DMS153 (cell line): ENCODE measurements at places on chromosomes 11 and 22.

DNA sequence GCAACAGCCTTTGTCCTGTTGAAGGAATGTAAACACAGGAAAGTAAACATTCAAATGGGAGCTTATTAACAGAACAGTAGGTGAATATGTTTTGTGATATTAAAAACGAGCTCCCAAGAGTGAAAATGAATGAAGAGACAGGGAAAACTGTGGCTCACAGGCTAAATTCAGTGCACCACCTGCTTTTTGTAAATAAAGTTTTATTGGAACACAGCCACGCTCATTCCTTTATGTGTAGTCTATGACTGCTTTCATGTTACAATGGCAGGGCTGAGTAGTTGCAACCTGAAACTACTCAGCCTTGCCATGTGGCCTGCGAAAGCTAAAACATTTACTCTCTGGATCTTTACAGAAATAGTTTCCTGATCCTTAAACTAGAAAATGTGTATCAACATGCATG, 136.9 kb downstream of the MYO18B start:
- DNase-seq = peak; percentile 55

- DNase-seq = peak; percentile 26
These were observed 141.2 kb upstream of the TIMP3 start for GRCh38 chr22:32660292-32660691.

DNA sequence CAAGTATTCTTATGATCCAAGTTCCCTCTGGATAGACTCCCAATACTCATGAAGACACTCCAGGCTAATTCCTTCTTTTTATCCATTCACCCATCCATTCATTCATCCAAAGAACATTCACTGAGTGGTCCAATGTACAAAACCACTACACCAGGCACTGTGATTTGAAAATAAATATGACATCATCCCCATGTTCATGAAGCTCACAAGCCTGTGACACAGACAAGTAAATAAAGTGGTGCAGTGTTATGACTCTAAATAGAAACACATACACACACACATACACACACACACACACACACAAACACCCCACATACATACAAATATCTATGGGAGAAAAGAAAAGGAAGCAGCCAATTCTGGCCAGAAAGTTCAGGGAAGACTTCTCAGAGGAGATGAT, 35.5 kb downstream of the MTMR2 start:
- no peak for DNase-seq

DNA sequence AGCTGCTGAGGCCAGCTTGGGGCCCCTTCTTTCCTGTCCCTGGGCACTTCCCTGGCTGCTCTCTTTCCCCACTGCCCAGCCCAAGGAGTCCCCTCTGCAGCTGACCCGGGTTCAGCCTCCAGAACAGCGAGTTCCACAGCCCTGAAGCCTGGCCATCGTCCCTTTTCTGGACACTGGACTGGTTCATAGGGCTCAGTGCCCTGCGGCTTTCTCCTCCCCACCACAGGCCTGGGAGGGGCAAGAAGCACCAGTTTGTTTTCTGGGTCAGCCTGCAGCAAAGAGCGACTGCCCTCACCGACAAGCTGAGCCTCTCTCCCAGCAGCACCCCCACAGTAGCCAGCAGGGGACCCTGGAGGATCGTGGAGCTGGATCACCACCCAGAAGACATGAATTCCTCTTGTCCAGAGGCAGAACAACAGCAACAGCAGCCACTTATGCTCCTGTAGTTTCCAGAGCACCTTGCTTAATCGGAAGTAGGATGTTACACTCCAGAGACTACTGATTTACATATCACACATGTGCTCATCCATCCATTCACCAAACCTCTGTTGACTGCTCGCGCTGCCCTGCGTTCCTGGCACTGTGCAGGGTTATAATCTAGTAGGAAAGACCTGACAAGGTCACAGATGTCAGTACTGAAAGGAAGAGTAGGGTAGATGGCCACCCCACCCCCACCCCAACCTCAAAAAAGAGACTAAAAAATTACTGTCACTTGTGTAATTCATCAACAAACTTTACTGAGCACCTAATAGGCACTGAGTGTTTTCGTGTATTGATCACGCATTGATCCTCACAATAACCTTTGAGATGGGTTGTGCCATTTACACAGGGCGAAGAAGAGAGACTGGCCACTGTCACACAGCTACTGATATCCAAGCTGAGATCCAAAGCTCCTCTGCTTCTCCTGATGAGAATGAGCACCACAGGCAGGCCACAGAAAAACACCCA, 13.0 kb upstream of the CXCR5 start:
- no peak for DNase-seq

DNA sequence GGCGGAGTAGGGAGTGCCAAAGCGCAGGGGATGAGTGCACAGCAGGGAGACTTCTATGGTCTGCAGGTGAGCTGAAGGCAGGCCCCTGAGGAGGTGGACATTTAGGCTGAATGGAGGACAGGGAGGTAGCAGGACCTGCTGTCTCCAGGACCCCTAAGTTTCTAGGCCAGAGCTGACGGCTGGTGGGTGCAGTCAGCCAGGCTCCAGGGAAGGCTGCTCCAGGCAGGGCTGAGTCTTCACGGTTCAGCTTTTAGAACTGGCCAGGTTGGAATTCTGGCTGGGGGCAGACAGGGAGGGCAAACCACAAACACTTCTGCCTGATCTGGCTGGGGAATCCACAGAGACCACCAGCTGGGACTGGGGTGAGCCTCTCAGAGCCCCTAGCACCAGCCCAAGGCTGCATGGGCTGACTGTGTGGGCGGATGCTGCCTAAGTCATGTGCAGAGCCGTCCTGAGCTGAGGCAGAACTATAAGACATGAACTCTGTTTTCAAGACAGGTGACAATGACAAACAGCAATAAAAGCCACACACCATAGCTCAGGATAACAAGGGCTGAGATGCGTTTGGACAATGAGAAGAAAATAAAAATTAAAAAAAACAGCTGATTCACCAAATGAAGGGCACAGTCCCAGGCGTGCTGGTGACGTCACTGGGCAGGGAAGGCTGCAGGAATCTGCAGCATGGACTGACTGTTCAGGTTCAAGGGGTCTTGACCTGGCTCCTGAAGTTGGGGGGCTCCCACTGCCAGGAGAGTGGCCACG, 10.4 kb upstream of the MALAT1 start:
- DNase-seq = no peak

DNA sequence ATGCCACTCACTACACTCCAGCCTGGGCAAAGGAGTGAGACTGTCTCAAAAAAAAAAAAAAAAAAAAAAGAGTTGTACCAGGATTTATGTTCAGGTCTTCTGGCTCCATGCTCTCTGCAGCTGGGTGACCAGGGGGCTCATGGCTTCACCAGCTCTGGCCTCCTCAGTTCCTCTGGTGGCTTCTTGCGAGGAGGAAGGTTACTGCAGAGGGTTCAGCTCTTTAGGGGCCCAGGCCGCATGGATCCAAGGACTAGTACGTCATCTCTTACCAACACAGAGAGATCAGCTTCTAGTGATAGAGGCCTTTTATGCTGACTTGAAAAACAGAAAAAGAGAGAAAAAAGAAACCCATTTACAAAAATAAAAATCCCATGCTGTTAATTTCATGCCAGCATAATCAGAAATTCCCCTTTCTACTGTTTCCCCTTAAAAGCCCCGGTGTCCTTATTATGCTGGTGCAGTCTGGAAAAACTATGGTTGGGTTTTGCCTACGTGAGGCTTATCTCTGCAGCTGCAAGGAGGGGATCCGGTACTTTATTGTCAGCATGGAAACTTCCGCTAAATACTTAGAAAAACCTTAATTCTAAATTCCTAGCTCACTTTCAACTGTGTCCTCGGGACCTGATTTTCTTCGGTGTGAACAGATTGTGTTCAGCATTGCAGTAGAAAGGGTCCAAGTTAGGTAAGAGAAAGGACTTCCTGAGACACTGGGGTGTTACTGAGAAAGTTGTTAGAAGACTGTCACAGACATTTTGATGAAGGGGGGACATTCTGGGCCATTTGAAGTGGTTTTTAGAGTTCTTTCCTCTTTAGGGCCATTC, 13.7 kb downstream of the ZBTB16 start:
- no peak for DNase-seq

DNA sequence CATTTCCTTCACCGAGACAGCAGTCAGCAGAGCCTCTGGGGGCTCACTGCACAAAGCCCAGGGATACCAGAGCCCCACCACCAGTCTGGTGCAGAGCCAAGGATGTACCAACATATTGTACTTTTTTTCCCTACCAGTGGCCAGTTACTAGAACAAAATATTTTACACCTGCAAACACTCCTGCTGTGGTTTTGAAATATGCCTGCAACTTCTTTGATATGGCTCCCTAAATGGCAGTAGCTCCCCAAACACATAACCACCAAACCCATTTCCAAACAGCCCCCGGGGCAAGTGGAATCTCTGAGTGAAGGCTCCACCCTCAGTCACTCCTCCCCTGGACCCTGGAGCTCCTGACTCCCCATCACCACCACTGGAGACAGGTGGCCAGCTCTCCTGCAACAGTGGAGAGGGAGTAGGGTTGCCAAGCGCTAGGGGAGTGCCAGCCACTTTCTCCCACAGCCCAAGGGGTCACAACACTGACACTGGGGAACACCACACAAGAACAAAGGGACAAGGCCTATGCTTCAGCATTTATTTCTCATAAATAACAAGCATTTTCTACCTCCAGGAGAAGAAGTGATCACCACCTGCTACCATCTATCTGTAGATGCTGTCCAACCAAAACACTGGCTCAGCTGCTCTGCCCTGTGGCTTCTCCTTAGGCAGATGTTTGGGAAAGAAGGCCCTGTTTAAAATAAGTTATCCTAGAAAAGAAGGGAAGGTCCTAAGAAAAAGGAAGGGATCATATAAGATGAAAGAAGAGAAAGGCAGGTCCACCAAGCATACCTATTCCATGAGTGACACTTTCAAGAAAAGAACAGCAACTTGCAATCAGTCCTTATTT, 15.1 kb downstream of the DGCR2 start:
- no peak for DNase-seq

GRCh38 chr11:76329084-76329648, 51.8 kb downstream of the THAP12 start:
- DNase-seq = no peak

DNA sequence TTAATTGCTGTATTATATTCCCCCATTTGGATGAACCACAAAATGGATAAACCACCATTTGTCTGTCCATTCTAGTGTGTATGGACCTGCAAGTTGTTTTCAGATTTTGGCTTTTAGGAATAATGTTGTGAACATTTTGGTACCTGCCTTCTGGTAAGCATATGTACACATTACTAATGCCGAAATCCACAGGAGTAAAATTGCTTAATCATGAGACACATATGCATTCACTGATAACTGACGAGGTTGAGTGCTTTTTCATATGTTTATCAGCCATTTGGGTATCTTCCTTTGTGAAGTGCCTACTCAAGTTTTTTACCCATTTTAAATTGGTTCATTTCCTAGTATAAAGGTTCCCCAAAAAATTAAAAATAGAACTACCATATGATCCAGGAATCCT, 34.2 kb downstream of the OSBP2 start:
- DNase-seq = no peak

DNA sequence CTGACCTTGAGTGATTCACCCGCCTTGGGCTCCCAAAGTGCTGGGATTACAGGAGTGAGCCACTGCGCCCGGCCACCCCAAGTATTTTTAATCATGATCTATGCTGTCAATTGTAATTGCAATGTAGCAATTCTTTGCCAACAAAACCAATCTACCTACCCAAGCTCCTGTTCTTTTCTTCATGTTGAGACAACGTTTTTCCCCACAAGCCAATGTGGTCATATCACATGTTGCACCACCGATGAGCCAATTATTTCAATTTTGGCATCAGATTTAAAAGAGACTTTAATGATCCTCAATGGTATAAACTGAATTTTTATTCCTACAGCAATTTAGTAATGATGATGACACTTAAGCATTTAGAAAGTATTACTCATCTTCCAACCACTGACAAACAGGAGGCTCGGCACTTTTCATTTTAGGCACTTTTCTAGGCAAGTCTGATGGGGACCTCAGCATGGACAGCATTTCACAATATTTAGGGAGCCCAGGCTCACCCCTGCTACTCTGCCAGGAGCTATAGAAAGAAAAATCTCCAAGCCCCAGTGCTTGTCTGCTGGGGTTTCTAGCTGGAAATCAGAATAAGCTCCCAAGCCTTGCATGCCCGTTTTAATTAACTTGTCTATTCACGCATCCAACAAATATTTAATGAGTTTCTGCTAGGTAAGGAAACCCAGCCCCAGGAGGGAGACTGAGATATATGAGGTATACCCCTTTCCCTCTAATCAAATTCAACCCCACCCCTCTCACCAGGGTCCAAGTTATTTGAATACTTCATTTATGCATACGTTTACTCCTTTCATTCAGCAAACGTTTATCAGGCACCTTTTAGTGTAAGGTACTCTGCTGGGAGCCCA, 291.4 kb downstream of the ST3GAL4 start:
- DNase-seq = no peak

DNA sequence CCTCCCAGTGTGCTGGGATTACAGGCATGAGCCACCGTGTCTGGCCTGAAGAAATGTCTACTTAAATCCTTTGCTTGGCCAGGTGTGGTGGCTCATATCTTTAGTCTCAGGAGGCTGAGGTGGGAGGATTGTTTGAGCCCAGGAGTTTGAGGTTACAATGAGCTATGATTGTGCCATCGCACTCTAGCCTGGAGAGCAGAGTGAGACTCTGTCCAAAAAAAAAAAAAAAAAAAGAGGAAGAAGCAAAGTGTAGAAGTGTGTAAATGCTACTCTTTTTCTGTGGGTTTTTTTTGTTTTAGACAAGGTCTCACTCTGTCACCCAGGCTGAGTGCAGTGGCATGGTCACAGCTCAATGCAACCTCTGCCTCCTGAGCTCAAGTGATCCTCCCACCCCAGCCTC, 6.4 kb upstream of the ATG16L2 start:
- DNase-seq = no peak

DNA sequence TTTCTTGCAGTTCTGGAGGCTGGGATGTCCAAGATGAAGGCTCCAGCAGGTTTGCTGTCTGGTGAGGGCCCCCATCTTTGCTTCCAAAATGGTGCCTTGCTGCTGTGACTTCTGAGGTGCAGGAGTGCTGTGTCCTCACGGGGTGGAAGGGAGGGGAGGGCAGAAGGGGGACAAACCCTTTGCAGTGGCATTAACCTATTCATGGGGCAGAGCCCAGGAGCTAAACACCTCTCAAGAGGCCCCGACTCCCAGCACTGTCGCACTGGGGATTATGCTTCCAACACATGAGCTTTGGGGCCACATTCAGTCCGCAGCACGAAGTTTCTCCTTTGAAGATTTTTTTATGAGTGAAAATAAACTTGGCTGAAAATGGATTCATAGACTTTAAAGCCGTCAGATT, 25.5 kb upstream of the OSBPL5 start:
- DNase-seq = no peak

DNA sequence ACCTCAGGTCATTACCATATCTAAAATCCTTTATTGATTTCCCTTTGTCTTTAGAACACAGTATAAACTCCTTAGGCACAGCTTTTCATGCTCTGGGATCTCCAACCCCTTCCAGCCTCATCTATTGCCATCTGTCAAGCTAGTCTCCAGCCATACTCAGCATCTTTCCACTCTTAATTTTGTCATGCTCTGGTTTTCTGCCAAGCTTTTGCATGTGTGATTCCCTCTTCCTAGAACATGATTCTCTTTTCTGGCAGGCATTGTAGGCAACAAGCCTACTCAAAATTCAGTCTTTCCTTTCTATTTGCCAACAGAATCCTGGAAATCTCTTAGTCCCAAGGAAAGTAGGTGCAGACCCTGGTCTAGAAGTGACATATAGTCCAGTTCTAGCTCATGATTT, 35.5 kb upstream of the SLC6A5 start:
- DNase-seq = no peak
